Brain pericyte (primary cell): ENCODE measurements at places on chromosomes 16 and 17.

DNA sequence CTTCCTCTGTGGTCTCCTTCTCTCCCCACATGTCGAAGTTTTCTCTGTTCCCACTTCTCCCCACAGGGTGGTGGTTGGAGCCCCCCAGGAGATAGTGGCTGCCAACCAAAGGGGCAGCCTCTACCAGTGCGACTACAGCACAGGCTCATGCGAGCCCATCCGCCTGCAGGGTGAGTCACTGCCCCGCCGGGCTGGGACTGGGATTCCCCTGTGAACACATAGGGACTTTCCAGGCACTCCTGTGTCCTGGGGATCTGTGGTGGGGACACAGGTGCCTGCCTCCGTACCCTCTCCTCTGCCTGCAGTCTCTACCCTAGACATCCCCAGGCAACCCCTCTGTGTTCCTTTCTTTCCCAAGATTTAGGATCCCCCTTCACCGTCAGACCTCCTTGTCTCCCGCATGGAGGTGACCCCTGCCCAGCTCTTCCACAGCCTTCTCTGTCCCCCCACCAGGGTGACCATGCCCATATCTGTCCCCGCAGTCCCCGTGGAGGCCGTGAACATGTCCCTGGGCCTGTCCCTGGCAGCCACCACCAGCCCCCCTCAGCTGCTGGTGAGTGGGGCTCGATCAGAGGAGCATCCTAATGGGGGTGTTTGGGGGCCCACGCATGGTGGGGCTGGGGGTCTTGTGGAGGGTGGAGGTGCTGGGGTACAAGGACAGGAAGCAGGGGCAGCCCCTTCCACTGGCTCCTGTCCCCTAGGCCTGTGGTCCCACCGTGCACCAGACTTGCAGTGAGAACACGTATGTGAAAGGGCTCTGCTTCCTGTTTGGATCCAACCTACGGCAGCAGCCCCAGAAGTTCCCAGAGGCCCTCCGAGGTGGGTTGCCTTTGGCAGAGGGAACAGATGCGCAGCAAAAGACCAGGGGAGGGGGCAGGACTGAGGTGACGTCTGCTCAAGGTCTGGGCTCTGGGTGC, 5.8 kb downstream of the ITGAM start:
- DNase-seq, result no peak

GRCh38 chr17:49975531-49975930, 6.5 kb downstream of the DLX4 start:
- no peak for DNase-seq

DNA sequence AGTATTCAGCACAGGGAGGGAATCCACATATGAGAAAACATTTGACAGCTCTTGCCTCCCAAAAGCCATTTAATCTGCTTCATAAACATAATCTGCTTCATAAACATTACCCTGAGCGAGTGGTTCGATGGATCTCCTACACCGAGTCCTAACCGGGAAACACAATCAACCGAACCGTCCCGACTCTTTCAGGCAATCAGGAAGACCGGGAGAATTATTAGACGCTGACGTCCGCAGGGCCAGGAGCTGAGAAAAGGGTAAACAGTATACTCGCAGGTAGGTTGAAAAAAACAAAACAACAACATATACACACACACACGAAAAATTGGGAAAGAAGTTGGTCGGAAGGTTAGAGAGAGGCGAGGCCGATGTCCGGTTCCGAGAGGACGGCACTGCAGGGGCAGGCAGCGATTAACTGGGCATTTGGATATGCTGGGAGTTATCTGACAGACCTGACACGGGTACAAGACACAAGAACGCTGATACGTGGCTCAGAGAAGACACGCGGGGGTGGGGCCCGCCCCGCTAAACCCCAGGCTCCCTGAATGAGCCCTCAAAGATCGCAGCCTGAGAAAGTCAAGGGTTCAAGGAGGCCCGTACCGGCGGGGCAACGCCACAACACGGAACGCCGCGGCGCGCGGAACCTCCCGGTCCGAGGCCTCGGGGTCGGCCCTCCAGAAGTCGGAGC, 585 bp downstream of the AP1G1 start:
- DNase-seq, result no peak

DNA sequence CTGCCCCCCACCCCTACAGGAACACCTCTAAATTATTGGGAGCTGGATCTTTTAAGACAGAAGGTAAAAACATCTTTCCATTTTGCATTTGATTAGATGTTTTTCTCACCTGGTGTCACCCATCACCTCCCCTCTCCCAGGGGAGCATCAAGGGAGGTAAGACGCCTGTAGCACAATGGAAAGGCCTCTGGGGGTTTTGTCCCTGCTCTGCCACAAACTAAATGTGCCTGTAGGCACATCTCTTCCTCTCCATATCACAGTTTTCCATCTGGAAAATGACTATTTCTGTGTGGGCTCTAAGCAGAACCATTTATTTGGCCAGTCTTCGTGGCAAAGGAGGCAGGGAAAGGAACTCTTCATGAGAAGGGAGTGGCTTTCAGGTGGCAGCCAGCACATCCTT, 76.6 kb downstream of the GNAO1 start:
- DNase-seq, result no peak

- no peak for DNase-seq
Measured at GRCh38 chr17:9844153-9844552, 18.4 kb downstream of the GLP2R start.

- DNase-seq, result no peak
Measured at GRCh38 chr17:70629902-70630301, 460.6 kb downstream of the KCNJ2 start.

GRCh38 chr17:2362416-2362815, 25.1 kb downstream of the SGSM2 start:
- no peak for DNase-seq

- DNase-seq, result no peak
Measured at GRCh38 chr17:66533986-66534385, 231.6 kb downstream of the PRKCA start.

DNA sequence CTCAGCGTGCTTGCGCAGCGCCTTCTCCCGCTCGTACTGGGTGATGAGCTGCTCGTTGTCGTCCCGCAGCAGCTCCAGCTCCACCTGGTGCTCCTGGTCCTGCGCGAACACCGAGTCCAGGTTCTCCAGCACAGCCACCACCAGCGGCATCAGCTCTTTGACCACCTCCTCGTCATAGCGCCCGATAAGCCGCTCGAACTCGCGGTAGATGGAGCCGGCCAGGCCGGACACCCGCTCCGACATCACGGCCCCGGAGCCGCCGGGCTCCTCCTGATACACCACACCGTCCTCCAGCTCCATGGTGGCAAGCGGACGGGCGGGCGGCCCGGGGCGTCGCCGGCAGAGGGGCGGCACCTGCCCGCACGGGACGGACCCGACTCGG, 320 bp downstream of the SPAG9 start:
- no peak for DNase-seq
